ENCODE measurements at places on chromosomes 16 and 17.

- DNase-seq = no peak
Observed at GRCh38 chr17:49777563-49777962, 10.9 kb upstream of the KAT7 start.

DNA sequence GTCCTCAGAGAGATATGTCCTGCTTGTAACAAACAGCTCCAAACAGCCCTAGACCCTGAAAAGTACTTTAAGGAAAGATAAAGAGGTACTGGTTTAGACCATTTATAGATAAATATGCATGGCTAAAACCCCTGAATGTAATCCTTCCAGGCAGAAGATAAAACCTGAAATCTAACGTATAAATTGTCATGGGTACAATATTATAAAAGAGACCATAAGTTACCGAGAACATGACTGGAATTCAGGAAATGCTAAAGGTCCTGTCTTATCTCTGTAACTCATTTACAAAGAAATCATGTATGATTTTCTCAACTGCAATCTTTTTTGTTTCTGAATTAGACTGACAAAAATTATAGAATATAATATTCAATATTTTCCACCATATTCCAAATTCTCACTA is 9.2 kb upstream of the KANSL1 start:
- peak; percentile 59 for DNase-seq

- DNase-seq = no peak
Observed at GRCh38 chr16:81642943-81643342, 136.1 kb upstream of the PLCG2 start.

DNA sequence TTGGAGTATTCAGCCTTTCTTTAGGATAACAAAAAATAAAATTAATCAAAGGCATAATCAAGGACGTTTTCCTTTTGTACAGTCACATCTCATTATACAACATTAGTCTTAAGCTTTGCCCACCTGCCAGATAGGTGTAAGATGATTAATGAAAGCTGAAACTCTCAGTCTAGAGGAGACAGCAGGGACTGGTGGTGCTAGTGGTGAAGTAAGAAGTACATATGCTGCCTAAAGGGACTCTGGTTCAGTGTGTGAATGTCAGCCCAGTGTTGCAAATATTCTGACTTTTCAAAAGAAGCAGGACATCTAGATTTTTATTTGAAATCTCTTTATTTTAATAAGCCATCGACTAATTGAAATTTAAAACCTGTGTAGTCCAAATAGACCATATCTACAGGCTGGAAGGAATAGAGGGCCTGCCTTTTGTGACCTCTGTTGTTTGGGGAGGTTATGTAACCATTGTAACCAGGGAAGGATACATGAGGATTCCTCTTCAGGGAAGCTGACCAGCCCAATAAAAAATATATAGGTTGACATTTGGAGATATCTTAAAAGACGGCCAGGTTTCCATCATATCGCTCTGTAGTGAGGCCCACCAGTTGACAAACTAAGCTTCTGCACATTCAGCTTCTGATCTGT is 54.1 kb downstream of the FTO start:
- no peak for DNase-seq

DNA sequence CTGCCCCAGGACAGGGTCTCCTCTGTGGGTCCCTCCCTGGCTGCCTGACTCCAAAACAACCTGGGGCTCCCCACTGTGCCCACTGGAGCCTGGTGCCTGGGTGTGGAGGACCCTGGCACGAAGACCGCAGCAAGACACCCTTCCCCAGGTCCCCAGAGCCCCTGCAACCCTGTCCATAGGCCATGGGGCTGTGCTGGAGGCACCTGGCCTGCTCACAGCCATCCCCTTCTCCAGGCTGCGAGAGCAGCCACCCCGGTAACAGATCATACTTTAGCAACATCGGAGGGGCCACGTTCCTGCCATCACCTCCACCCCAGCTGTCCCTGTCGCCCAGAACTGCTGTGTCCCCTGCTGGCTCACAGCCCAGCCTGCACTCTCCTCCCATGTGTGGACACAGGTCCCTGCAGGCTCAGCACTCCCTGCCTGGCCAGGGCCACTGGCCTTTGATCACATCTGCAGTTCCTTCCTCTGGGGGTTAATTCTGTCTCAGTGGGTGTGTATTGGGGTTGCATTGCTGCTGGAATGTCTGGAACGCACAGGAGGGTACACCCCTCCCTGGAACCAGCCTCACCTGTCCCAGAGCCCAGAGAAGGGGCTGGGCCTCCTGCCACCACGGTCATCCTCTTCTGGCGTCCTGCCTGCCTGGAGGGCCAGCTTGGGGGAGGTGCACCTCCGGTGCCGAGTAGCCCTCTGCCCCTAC is 12.2 kb downstream of the PPL start:
- no peak for DNase-seq

DNA sequence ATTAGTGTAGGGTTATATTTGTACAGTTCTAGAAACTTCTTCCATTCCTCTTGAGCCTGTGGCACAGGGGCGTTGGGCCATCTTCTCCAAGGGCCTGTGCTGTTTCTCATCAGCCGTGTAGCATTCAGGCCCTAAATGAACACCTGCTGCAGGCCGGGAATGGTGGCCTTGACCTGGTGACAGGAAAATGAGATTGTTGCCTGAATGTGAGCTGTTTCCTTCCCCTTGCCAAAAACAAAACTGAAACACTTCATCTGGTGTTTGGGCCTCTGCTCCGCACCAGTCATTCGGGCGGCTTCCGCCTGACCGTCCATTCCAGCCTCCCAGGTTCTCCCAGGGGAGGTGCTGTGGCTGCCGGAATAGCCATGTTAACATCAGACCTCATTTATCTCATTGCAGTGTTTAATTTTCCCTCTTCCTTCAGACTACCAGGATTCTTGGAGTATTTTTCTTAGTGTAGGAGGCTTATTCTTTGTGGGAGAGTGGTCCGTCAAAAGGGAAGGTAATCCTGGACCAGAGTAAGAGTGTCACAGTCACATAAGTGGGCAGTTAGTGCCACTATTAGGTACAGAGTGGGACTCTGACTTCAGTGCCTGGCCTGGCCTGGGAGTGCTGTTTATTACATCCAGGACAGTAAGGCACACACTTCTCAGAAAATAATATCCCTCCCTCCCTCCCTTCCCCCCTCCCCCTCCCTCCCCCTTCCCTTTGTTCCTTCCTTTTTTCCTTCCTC is 61.9 kb downstream of the WWP2 start:
- DNase-seq = no peak

- no peak for DNase-seq
Observed at GRCh38 chr16:64172652-64173051, 949.2 kb downstream of the CDH11 start.

DNA sequence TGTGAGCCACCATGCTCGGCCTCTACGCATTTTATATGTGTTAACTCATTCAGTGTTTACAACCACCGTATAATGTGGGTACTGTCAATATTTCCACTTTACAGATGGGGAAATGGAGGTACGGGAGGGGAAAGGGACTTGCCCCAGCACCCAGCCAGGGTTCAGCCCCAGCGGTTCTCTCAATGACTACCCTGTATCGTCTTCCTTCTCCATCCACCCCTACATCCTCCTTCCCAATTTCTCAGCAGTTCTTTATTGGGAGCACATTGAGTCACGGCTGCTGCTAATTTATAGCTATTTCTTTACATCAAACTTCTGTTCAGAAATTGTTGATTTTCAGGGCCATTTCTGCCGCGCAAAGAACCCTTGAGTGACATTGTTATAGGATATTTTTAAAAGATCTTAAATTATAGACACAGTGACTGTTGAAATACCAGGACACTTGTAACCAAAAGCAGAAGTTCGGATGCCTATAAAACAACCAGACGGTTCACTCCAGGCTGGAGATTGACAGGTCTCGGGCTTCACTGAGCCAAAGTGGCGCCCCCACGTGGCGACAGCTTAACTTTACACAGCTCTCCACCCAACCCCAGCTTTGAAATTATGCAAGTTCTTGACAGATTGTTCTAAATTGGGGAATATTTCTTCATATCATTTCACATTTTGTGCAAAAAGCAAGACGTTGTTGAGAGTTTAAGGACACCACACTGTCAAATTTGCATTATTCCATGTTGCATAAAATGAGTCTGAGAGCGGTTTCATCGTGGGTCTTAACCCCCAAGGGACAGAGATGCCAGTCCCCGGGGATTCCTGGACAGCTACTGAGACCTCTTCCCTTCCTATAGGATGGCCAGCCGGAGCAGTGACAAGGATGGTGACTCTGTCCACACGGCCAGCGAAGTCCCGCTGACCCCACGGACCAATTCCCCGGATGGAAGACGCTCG is 11.8 kb downstream of the SYT17 start:
- peak; percentile 86 for DNase-seq

- no peak for DNase-seq
Observed at GRCh38 chr17:27959382-27959709, 66.2 kb upstream of the LYRM9 start.

DNA sequence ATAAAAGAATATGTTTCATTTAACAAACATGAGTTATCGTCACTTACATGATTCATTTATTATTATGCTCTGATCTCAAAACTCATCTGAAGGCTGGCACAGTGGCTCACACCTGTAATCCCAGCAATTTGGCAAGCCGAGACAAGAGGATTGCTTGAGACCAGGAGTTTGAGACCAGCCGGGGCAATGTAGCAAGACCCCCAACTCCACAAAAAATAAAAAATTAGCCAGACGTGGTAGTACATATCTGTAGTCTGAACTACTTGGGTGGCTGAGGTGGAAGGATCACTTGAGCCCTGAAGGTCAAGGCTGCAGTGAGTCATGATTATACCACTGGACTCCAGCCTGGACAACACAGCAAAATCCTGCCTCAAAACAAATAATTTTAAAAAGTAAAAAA is 16.0 kb downstream of the APPBP2 start:
- DNase-seq = no peak

DNA sequence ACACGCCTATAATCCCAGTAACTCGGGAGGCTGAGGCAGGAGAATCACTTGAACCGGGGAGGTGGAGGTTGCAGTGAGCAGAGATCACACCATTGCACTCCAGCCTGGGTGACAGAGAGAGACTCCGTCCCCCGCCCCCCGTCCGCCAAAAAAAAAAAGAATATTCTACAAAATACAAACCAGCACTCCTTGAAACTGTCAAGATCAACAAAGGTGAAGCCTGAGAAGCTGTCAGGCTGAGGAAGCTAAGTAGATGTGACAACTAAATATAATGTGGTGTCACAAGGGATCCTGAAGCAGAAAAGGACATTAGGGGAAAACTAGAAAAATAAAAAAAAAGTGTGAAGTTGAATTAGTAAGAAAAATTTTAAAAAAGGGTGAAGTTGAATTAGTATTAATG is 6.2 kb downstream of the CD2BP2 start:
- DNase-seq = no peak

GRCh38 chr17:28937044-28937729 is 14.1 kb downstream of the PHF12 start:
- DNase-seq = peak; percentile 61

GRCh38 chr17:7704601-7705268 is at the start of gene EFNB3:
Gene EFNB3, plus strand, starts transcription at chr17:7705202. Its CDS starts 397 bp downstream, at chr17:7705599.
- no peak for DNase-seq

DNA sequence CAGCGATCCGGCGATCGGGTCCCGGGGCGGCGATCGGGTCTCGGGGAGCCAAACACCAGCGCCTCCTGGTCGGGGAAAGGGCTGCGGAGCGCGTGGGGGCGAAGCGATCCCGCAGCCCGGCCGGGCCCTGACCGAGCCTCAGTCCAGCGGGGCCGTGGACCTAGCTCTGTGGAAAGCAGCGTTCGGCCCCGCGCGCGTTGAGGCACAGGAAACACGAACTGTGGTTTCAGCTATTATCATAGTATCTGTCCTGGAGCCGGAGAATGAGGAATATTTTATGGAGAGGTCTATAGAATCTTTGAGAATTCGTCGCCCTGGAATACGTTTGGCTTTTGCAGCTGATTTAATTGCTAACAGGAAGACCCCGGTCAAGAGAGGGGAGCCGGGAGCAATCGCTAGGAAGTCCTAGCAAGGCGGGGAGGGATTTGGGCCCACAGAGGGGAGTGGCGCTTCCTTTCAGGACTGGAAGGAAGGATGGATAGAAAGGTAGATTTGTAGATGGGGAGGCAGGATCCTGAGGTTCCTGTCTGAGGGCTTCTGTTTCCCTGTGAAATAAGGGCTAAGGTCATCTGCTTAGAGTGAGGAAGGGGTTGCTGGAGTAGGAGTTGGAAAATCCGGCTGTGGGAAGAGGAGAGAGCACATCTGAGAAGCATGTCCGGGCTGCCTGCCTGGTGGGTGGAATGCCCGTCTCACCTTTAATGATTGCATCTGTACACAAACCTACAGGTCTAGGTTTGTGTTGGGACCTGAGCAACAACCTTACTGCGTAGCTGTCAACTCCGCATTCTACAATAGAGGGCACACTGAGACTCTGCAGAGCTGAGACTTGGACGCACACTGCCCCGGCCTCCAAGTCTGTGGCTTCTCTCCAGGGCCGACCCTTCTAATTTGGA is 770 bp downstream of the CCNF start:
- DNase-seq = peak; percentile 76

- peak; percentile 94 for DNase-seq
Observed at GRCh38 chr16:69186642-69187445, at the start of gene SNTB2. Gene SNTB2, plus strand, starts transcription at chr16:69187164. Its CDS starts 3 bp downstream, at chr16:69187167.

GRCh38 chr17:81037798-81038733 is 3.1 kb downstream of the BAIAP2 start:
- DNase-seq = no peak

DNA sequence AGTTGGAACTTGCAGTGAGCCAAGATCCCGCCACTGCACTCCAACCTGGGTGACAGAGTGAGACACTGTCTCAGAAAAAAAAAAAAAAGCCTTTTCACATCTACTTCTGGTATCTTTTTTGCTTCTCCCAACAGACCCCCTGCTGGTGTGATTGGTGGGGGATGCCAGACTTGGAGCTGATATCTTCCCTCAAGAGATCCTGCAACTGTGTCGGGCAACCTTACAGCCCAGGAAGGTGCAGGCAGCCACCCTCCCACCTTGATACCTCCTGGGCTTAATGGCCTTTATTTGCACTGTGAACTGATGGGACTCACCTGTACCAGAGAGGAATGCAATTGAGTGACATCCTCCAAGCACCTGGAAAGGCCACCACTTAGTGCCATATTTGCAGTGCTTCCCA is 142.3 kb downstream of the RGS9 start:
- no peak for DNase-seq

DNA sequence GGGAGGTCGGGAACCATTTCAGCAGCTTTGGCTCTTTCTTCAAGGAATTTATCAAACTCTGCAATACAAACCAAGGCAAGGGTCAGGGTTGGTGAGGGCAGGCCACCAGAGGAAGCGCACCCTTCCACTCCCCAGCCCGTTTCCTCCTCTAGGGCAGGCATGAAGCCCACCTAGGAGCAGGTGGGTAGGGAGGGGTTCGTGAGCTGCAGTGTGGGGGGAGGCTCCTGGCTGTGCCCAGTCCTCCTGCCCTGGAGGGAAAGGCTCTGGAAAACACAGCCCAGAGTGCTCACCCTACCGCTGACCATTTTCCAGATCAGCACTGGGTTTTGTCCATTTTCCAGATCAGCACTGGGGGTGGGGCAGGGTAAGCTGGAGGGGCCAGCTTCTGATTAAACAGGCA is 10.9 kb upstream of the SREBF1 start:
- DNase-seq = no peak

GRCh38 chr17:43402078-43402477 is 3.3 kb downstream of the ARL4D start:
- no peak for DNase-seq

DNA sequence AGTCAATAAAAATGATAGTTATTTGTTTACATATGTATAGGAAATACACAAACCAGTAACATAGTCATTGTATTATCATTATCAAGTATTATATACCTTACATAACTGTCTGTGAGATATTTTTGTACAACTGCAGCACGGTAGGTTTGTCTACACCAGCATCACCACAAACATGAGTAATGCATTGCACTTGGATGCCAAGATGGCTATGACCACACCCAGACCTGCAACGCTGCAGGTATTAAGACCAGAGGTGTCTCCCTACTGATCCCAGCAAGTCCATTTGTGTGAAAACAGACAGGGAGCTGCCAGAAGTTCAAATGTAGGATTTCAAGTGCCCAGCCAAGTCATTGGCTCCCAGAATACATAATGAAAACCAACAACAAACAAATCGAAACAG is 34.2 kb upstream of the NOS2 start:
- DNase-seq = no peak

Measured in hematopoietic multipotent progenitor cell treated with erythropoietin and hydrocortisone succinate and interleukin-3 and kit ligand, for 6 days (in vitro differentiated cells).